ENCODE measurements at places on chromosomes 6 and 20.

DNA sequence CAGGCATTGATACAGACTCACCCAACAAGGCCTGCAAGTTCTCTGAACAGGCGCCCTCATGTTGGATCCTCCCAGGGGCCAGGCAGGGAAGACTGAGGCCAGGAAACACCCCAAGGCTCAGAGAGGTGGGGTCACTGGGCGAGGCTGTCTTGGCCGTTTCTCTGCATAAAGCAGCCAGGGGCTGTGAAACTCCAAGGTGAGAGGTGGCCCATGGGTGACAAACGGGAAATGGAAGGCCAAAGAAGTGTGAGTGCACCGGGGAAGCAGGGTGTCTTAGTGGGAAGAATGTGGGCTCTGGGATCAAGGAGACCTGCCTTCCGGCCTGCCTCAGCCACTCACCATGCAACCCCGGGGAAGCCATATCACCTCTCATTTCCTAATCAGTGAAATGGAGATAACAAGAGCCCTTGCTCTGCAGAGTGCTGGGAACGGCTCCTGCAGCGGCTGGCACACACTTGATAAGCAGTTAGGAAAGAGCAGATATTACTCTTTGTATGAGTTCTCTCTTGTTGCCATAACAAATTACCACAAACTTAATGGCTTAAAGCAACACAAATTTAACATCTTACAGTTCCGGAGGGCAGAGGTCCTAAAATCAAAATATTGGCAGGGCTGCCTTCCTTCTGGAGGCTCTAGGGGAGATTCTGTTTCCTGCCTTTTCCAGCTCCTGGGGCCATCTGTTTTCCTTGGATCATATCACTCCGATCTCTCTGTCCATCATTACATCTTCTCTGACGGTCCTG, 168.6 kb downstream of the NFATC2 start:
- no peak for DNase-seq

- DNase-seq: no peak
These were observed 29.7 kb upstream of the EXOC2 start for GRCh38 chr6:722608-723007.

GRCh38 chr6:87919416-87919815, 128.2 kb upstream of the SPACA1 start:
- no peak for DNase-seq

- no peak for DNase-seq
These were observed 80.0 kb upstream of the GATA5 start for GRCh38 chr20:62555642-62556420.

DNA sequence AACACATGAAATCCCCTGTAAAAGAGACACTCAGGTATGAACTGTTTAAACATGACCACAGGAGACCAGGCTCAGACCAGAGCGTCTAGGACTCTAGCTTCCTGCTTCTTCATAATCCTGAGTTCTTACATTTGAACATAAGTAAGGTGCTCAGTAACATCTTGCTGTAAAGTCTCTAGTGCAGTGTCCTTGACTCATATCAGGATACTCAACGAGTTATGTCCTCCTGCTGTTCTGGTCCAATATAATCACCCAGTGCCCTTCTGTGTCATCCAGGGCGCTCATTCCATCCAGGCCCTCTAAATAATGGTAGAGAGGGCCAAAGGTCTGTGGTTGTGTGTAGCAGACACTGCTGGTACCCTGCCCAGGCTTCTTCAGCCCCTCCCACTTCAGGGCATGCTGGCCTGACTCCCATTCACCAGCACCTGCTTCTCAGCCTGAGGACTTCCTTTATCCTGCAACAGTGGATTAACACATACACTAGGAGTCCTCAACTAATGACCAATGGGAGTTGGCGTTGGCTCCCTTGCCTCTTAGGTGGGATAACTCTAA, 66.8 kb upstream of the MOCS1 start:
- DNase-seq: no peak

DNA sequence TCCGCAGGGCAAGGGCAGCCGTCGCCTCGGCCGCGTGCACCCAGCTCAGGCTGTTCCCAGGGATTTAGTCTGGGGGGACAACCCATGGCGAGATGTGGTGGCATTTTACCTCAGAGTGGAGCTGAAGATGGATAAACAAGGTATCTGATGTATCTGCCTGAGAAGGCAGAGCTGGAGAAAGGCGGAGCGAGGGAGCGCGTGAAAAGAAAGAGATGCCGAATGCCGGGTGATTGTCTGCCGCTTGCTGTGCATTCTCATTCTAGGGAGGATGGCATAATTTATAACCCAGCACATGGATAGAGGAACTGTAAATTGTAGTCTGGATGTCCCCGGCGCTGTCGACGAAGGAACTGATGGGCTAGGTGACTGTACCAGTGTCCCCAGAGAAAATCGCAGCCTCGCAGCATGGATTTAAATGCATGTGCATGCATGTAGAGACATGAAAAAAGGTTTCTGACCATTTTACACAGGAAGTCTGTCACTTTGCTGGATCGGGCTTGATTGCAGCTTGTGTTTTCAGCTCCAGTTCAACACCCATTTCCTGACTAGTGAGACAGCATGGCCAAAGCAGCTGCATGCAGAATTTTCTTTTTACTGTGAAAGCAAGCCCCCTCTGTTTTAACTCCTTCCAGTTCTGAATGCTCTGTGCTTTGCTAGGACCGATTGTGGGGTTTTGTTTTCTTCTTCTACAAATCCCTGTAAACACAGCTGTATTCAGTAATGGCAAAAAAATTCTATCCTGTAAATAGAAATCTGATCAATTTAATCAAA, 149.7 kb downstream of the PRL start:
- DNase-seq: no peak

DNA sequence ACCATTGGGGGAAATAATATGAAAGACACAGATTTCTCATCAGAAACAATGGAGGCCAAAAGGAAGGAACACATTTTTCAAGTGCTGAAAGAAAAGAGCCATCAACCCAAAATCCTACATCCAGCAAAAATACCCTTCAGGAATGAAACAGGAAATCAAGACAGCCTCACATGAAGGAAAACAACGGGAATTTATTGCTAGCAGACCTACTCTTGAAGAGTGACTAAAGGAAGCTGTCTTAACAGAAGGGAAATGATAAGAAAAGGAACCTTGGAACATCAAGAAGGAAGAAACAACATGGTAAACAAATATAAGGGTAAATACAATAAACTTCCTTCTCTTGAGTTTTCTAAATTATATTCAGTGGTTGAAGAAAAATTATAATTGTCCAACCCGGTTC, 44.2 kb downstream of the RNF24 start:
- no peak for DNase-seq

- DNase-seq: no peak
These were observed 60.8 kb downstream of the RTN4IP1 start for GRCh38 chr6:106568530-106568929.

GRCh38 chr6:139126255-139126654, 8.6 kb upstream of the HECA start:
- peak; percentile 39 for DNase-seq

DNA sequence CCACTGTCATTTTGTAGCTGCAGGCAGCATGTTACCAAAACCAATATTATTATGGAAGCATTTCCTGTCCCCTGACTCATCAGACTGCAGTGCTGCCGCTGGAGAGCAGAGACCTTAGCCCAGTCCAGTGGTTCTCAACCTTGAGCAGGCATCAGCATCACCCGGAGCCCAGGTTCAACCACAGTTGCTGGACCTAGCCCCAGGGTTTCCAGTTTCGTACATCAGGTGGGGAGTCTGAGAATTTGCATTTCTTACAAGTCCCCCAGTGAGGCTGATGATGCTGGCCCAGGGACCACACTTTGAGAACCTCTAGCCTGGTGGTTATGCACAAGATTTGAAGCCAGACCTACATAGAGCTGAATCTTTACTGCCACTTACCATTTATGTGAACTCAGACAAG, 47.3 kb downstream of the LY86 start:
- no peak for DNase-seq

- no peak for DNase-seq
These were observed 31.1 kb downstream of the BTBD3 start for GRCh38 chr20:11948806-11949205.

GRCh38 chr20:51335329-51335841, 207.1 kb downstream of the NFATC2 start:
- peak; percentile 100 for DNase-seq

DNA sequence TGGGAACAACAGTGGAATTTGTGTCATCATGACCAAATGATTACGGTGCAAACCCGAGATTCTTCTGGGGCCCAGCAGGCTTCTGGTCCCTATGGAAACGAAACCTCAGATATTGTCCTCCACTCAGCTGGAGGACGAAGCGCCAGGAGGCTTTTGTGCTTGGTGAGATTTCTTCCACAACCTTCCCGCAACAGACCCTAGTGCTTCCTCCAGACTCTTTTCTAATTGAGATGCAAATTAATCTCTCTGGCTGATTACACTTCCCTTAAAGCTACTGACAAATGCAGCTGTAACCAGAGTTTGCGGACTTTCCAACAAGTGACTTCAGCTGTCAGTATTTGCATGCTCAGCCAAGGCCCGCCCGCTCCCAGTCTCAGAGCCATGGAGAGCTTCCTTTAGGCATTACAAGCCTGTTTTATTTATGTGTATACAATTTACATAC, 96.0 kb downstream of the INSM1 start:
- no peak for DNase-seq

- DNase-seq: no peak
These were observed 637 bp downstream of the MYLK4 start for GRCh38 chr6:2749969-2750600.

DNA sequence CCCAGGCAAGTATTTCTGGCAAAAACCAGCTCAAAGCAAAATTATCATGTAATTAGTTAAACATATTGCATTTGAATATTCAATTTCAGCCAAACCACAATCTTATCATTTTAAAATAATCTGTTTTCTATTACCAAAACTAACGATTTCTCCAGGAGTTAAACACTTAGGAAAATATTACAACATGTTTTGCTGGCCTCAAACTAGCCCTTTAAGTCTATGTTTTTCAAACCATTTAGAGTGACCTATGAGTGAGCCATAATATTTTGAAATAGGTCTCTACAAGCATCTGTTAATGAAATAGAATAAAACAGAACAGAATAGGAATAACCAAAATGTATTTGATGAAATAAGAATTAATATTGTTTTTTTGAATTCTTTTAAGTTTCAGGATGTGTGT, 370.9 kb downstream of the COL12A1 start:
- DNase-seq: no peak

DNA sequence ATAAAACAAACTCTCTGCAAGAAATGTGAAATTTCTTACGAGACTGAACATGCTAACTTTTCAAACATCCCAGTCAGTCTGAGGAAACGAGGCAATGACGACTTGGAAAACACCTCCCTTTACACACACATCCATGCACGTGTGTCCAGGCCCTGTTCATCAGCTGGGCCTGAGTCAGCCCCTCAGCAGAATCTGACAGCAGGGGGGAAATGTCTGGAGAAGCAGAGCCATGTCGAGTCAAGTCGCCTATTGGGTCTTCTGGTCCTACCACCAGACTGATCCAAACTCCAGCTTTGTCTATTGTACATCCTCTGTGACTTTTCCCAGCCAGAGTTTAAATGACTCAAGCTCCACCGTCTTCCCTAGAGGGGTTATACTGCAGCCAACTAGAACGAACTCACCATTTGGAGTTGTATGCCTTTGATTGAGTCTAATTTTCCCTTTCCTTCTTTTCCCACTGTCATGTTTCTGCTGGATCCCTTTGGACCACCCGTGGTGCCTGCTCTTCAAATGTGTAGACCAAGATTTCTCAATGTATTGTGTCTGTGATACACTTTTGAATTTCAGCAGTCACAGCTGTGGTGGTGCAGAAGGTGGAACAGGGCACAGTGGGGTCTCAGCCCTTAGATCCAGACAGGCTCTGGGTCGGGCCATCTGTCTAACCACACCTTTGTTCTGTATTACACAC, 254.0 kb downstream of the CDC5L start:
- DNase-seq: no peak

GRCh38 chr6:1657116-1657770, 47.5 kb downstream of the FOXC1 start:
- no peak for DNase-seq

GRCh38 chr6:32086661-32087573, 22.2 kb downstream of the TNXB start:
- peak; percentile 67 for DNase-seq

- DNase-seq: no peak
These were observed 69.2 kb downstream of the PDE7B start for GRCh38 chr6:135920689-135921088.

DNA sequence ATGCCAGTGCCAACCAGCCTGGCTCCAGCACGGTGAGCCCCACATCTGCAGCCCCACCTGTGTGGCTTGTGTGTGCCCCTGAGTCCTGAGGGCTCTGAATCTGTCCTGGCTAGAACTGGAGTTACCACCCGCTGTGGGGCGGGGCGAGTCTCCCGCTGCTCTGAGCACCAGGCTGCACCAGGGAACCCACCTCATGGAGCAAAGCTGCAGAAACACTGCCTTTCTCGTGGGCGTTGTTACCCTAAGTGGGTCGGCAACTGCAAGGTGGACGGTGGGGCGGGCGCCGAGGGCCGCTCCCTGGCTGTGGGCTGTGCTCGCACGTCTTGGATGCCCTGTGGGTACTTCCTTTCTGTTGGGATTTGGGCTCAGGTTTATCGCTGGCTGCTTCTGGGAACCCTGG, 12.7 kb upstream of the ZBTB46 start:
- DNase-seq: no peak

DNA sequence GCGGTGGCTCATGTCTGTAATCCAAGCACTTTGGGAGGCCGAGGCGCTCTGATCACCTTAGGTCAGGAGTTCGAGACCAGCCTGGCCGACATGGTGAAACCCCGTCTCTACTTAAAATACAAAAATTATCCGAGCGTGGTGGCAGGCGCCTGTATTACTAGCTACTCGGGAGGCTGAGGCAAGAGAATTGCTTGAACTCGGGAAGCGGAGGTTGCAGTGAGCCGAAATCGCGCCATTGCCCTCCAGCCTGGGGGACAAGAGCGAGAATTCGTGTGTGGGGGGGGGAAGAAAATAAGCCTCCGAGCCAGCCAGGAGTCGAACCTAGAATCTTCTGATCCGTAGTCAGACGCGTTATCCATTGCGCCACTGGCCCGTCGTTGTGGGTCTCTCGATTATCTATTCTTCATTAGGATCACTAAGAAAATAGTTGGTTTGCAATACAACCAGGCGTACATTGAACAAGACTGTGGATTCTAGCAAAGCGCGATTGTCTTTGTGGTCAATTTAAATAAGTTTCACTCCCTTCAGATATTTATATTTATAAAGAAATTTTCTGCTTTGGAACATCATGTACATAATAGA, 33.9 kb upstream of the PRSS16 start:
- DNase-seq: no peak

DNA sequence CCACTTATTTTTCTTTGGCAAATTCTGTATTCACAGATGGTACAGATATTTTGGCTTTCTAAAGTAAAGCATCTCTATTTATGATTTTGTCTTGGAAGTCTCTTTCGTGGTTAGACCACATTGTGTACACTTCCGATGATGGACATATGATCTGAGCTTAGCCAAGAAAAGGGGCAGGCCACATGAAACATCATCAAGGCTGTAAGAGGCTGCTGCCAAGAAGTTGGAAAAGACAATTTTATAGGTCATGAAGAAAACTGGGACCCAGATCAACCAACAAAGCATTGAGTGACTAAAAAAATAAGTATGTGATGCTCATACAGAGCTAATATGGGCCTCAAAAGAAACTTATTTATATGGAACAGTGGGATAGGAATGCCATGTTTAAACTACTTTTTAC, 266.4 kb downstream of the HAO1 start:
- DNase-seq: peak; percentile 48

- no peak for DNase-seq
These were observed 12.7 kb downstream of the ACTR5 start for GRCh38 chr20:38760978-38761377.

- no peak for DNase-seq
These were observed 124.9 kb downstream of the RCAN2 start for GRCh38 chr6:46366190-46366900.

Data from HS-5 (cell line).